ENCODE measurements at places on chromosomes 4 and X. TPM values are rescaled to one million over a fixed set of nuclear protein-coding genes. Genes with fewer than 3 reads are reported as not detected.

The MAGEA8 gene
- total RNA-seq = not detected

DNA sequence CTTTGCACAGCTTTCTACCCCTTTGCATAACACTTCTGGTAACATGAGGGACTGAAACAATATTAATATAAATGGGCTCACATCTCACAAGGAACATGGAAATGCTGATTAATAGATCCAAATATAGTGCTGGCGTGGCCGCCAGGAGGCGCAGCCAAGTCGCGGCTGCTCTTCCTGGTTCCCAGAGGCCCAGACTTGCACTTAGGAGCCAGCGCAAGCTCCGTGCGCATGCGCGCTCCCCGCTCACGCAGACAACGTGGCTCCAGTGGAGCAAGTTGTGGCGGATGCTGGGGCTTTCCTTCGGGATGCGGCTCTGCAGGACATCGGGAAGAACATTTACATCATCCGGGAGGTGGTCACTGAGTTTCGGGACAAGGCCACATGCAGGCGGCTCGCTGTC, 318.3 kb upstream of the SLC7A11 start:
- ATAC-seq = no peak

DNA sequence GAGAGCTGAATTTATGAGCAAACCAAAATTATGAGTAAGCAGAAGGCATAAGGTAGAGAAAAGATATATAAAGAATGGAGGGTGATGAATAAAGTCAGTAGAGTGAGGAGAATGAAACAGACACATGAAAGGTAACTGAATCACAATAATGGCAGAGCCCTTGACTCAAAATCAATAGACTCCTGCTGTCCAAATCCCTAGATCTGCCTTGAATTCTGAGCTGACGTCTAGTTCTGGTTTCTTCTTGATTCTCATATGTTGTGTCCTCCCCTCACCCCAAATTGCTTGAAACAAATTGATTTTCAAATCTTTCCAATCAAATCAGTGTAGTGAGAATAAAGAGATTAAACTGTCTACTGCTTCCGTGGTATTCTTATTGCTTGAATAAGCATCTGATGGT, 86.6 kb upstream of the IQCM start:
- no peak for ATAC-seq

DNA sequence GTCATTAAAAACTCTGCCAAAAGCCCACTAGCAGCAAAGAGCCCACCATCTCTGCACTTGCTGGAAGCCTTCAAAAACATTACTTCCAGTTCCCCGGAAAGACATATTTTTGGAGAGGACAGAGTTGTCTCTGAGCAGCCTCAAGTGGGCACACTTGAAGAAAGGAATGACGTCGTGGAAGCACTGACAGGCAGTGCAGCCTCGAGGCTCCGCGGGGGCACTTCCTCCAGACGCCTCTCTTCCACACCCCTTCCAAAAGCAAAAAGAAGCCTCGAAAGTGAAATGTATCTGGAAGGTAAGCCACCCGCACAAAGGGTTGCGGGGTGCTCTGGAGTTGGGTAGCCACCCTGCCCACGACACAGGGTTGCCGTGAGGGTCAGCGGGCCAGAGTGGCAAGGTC, 25.9 kb downstream of the OFD1 start:
- no peak for ATAC-seq

GRCh38 chr4:143420227-143420626, 83.6 kb downstream of the GAB1 start:
- ATAC-seq = no peak
